ENCODE measurements at places on chromosomes 3 and 15.

DNA sequence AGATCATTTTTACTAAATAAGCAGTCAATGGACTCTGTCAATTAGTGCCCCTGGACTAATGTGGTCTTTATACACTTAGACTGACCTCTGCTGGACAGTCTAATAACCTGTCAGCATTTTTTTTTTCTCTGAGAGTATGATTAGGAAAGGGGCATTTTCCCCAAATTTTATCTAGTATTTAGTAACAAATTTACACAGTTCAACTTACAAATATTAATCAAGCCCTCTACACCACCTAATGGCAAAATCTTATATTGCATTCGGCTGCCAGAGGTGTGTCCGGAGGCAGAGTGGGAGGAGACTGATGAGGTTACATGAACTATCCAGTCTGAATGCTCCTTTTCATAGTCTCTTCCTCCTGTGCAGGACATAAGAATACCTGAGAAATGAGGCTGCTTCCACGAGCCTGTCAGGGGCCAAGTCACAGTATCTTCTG, 36.0 kb upstream of the COLQ start:
- peak; percentile 77 for DNase-seq

GRCh38 chr15:81356252-81356651, 17.8 kb downstream of the TMC3 start:
- DNase-seq: no peak

DNA sequence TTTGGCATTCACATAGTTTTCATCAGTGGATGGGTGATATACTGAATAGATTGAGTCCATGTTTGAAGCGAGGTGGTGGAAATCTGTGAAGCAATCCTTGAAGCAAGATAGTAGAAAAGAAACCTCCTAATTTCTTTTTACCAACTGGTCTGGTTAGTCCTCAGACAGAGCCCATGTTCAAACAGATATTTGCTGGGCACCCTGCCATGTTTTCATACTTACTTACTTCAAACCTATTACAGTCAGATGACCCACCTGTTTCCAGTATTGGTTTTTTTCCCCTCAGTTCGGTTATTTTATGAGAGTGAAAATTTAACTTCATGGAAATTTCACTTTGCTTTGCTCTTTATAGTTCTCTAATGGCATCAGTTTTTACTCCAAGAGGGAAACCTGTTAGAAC, 23.7 kb downstream of the EXOSC7 start:
- DNase-seq: no peak

- no peak for DNase-seq
Measured at GRCh38 chr15:61584410-61584809, 355.3 kb upstream of the RORA start.

- DNase-seq: no peak
Measured at GRCh38 chr15:81338170-81339007, 14.4 kb upstream of the STARD5 start.

DNA sequence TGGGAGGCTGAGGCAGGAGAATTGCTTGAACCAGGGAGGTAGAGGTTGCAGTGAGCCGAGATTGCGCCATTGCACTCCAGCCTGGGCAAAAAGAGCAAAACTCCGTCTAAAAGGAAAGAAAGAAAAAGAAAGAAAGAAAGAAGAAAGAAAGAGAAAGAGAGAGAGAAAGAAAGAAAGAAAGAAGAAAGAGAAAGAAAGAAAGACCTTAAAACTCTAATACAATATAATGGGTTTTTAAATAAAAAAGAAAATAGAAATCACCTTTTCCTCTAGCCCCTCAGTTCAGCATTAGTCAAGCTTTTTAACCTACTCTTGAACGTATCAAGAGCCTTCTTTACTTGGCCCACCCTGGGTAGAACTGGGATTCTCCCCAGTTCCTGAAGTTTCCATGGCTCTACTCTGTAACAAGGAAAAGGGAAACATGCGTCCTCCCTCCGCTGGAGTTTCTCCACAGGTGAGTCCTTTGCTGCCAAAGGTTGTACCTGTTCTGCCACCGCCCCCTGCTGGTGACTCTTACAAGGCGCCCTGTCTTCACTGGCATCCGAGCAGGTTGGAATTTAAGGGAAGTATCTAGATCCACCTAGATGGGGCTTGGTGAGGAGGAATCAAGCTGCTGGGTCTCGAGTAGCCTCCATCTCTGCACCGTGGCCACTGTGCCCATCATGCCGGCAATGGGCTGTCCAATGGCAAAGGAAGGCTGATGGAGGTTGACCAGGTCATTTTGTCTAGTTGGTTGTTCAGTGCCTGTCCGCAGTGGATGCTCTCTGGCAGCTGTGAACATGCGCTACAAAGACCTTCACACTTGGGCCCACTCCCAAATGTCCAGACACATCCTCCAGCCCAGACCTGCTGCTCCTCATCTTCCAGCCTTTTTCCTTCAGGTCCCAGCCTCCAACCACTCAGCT, 20.6 kb upstream of the EPHB3 start:
- peak; percentile 42 for DNase-seq
